ENCODE measurements at places on chromosomes 6 and 20.

- peak; percentile 31 for DNase-seq
Observed at GRCh38 chr6:11263291-11263775, 30.9 kb upstream of the NEDD9 start.

GRCh38 chr6:130825772-130826441, 1.3 kb upstream of the SMLR1 start:
- no peak for DNase-seq

GRCh38 chr20:57791966-57792365, 82.2 kb upstream of the PMEPA1 start:
- no peak for DNase-seq

DNA sequence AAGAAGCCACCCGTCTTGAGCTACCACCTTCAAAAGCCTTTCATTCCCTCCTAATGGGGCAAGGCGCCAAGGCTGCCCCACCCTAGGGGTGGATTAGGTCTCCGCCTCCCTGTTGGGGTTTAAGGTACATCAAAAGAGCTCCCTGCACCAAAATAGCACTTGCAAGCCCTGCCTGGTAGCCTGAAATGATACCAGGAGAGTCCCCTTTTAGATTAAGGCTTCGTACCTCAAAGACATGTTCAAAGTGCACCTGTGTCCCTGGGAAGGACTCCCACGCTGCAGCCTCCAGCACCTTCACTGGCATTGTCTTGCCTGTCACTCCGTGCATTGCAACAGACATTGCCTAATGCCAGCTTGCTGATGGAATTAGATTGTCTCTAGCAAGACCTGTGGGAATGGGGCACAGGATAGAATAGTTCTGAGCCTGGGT, 15.7 kb upstream of the CDKN1A start:
- DNase-seq: peak; percentile 84

DNA sequence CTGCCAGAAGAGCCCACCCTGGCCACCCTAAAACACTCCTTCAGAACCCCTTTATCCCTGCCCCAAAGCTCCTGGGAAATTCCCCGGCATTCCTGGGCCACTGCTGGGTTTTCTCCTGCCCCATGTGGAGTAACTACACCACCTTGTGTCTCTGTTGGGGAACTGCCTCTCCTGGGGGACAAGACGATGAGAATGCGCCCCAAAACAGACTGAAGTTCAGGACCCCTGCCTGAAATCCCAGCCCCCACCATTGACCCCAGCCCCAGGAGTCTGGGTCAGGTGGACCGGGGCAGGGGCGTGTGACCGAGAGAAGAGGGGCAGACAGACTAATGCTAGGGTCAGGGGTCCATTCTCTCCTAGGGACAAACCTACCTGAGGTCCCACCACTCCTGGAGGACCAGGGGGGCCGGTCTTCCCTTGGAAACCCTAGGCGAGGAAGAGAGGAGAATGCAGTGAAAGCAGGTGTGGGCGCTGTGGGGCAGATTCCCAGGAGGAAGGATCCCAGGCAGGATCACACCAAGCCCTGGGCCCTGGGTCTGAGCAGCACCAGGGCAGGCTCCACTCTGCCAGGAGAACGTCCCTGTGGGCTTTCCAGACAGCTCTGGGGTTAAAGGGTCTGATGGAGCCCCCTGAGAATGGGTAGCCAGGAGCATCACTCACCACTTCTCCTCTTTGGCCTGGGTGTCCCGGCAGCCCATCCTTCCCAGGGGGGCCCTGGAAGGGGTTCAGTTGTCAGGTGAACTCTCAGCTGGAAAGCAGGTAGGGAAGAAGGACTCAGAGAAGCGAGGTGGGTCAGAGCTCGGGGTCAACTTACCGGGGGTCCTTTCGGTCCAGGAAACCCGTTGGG, 19.4 kb downstream of the COL11A2 start:
- DNase-seq: peak; percentile 56

Measured in epithelial cell of esophagus (primary cell).